Fibroblast of skin of scalp (primary cell): ENCODE measurements at places on chromosomes 11 and 22.

GRCh38 chr11:28969832-28970231 is 861.6 kb downstream of the METTL15 start:
- DNase-seq, result no peak

DNA sequence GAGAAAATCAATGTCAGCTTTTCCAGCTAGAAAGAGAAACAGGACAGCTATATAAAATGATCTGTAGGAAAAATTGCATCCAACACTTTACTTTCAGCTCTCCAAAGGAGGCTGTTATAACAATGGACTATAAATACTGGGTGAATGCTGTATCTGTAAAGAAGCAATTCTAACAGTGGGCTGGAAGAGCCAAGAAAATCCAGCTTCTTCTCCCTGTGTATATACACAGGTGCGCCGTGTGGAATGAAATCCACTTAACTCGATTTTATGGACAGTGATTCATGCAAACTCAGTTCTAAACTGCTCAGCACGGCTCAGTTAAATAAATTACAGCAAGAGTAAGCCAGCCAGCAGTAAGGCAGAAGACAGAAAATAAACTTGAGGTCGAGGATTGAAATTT is 32.5 kb upstream of the LMO2 start:
- DNase-seq, result no peak

GRCh38 chr11:133817449-133817848 is 27.9 kb downstream of the SPATA19 start:
- no peak for DNase-seq

DNA sequence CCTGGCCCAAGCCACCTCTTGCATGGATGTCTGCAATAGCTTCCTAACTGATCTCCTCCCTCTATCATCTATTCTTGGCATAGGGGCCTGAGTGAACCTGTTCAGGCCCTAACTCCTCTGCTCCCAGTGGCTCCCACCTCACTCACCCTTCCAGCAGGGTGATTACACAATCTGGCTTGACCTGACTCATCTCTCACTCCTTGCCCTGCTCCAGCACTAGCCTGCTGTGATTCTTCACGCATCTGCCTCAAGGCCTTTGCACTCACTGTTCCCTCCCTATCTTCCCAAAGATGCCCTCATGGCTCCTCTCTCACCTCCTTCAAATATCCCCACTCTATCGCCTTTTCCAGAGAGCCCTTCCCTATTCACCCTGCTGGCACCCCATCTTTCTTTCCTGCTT is 10.5 kb downstream of the SCN4B start:
- DNase-seq, result no peak

GRCh38 chr11:132248580-132248979 is 878.2 kb downstream of the NTM start:
- DNase-seq, result no peak

GRCh38 chr22:44406341-44407170 is 91.5 kb downstream of the RTL6 start:
- DNase-seq, result no peak

- no peak for DNase-seq
Measured at GRCh38 chr11:94746721-94747120, 21.4 kb upstream of the AMOTL1 start.

- DNase-seq, result no peak
Measured at GRCh38 chr11:100887659-100888058, 200.6 kb downstream of the ARHGAP42 start.

DNA sequence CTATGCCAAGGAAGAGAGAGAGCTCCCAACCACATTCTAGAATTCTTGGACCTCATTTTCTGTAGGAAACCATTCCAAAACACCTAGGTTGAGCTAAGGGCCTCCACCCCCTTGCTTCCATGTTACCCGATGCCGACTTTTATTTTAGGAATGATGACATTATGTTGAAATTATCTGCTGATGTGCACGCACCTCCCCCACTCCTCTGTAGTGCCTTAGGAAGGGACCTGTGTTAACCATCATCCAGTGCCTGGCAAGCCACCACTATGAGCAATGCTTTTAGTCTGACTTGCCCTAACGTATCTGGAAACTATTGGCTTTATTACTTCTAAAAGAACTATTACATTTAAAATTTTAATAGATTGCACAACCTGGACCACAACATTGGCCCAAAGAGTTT is 42.1 kb downstream of the NCAPD3 start:
- DNase-seq, result peak; percentile 43

DNA sequence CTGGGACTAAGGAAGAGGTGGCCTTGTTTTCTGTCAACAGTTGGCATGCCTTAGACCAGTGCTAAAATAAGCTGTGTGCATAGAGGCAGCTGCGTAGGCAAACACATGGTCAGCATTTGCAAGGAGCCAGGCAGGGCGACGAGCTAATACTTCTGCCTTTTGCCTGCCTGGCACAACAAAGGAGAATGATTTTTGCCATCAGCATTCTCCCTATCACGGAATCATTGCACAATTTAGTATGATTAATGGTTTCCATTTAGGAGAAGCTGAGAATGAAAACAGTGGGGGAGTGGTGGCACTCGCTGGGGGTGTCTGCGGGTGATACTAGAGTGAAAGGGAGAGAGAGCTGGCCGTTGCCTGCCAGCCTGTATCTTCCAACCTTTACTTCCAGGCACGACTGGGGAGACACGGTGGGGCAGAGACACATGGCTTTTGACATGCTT is 336.0 kb downstream of the CADM1 start:
- DNase-seq, result peak; percentile 29

- DNase-seq, result peak; percentile 19
Measured at GRCh38 chr11:130213143-130213978, 53.8 kb downstream of the ST14 start.

GRCh38 chr11:91295591-91295990 is 929.0 kb upstream of the FAT3 start:
- DNase-seq, result peak; percentile 34

DNA sequence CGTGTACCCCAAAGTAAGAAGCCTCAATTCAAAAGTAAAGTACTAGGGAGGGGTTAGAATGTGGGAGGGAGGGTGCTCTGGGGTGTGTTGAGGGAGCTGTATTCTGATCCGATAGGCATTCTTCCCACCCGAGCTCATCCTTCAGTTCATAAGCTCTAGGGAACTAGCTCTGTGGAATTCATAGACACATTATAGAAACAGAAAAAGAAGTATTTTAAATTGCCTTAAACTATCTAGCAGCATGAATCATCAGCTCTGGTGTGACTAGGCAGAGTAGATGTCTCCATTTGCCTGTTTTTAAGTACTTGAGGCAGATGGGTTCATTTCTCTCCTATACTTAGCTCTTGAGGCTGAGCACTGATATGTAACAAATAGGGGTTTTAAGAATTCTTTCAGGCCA is 7.3 kb upstream of the SGSM3 start:
- DNase-seq, result peak; percentile 83

GRCh38 chr22:42906605-42907348 is 49.7 kb upstream of the ARFGAP3 start:
- DNase-seq, result peak; percentile 49

- peak; percentile 82 for DNase-seq
Measured at GRCh38 chr11:6618117-6619003, 862 bp downstream of the TPP1 start.

- DNase-seq, result no peak
Measured at GRCh38 chr11:66283461-66284105, 5.4 kb downstream of the YIF1A start.

DNA sequence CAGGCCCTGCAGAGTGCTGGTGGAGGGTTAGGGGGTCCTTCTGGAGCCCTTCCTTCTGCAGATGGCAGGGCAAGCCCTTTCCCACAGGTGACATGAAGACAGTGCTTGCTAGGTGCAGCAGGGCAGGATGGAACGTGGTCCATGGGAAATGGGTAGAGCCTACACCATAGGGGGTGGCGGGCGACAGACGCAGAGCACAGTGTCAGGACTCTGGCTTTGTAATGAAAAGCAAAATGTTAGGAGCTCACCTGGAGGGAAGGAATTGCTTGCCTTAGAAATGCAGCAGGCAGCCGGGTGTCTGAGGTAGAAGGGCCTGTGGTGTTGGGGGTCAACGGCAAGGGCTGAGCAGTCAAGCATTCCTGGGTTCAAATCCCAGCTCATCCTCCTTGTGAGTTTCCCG is 54.9 kb downstream of the ARHGAP8 start:
- DNase-seq, result no peak

DNA sequence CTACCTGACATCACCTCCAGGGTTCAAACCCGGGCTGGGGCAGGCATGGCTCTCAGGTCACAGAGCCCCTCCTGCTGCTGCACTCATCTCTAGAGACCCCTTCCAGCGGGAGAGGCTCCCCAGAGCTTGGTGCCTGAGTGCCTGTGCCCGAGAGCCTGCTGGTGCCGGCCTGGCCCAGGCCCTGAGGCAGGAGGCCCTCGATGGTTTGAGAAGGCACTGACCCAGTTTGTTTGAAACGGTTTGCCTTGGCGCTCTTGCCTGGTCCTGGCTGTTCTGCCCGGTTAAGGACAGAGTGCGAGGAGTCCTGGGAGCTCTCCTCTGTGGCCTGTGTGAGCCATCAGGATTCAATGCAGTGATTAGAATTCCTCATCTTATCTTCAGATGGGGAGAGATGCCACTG is 88.9 kb downstream of the TBC1D22A start:
- DNase-seq, result no peak

DNA sequence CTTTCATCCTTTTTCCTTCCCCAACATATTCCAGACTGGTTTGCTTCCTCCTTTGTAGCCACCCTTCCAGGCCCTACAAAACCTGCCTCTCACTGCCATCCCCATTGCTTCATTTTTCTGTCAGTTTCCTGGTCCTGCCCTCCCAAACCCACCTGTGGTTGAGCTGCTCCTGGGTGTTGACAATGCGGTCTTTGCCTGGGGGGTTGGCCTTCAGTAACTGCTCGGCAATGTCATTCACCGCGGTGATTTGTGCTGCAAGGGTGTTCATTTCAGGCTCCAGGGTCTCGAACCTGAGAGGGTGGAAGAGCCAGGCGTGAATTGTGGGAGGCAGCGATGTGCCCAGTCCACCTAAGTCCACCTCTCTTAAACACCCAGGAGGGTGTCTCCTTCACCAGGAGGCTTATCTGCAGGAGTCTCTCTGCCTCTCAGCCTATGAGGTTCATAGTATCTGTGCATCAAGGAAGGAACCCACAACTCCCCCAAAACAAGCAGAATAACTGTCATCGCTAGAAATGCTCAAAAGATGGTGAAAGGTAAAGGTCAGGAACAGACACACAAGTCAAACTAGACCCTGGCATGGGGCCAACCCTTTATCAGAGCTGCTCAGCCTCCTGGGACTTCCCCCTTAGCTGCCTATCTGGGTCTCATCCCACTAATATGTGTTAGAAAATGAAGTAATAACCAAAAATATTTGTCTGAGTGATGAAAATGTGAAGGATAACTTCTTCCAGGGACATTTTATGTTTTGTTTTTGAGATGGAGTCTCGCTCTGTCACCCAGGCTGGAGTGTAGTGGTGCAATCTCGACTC is 23.9 kb upstream of the RBM4B start:
- DNase-seq, result peak; percentile 24

GRCh38 chr22:19113429-19113828 is 8.8 kb downstream of the DGCR2 start:
- no peak for DNase-seq

DNA sequence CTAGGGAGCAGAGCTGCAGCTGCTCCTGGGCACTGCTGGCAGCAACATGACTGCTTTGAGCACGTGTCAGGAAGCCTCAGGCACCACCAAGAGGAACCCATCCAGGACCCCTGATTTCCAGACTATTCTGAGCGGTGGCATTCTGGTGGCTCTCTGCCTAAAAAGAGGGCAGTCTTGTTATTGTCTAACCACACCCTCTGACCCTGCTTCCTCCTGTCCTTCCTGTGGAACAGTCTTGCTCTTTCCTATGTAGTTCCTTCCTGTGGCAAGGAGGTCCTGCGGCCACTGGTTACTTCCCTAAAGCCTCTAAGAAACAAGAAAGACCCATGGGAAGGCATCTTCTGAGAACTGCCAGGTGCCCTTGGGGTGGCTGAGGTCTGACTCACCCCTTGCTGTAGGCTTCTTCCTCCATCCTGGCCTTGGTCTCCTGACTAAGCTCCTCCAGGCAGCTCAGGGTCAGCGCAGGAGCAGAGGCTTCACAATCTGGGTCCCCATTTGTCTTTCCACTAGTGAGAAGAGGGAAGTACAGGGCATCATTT is 13.1 kb upstream of the LYVE1 start:
- DNase-seq, result no peak

DNA sequence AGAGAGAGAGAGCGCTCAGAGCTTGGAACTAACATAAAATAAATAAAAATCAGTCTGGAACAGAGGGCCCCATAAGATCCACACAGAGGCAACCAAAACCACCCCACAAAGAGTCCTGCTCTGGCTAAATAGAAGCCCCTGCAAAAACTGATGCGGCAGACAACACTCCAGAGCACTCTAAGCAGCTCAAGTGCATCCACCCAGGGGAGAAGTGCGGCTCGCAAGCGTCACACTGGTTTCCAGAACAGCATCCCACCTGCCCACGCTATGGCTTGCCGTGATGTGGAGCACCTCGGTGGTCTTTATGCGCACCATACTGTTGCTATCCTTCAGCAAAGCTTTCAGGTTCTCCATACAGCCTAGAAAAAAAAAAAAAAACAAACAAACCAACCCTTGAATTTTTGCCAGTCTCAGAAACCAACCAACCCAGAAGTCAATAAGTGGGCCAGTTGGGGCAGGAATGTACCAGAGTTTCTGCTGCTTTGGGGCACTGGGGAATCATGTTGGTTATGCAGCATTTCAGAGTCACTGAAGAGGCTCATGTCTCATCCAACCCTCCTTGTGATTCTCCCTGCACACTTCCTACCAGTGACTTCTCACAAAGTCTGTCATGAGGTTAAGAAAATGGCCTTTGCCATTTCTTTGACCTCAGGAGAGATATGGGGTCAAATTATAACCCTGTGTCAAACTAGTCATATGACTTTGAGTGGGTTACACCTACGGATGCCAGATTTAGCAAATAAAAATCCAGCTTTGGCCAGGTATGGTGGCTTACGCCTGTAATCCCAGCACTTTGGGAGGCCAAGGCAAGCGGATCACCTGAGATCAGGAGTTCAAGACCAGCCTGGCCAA is 3.0 kb downstream of the RSPH14 start:
- DNase-seq, result no peak

GRCh38 chr11:34625576-34625975 is 4.7 kb downstream of the EHF start:
- no peak for DNase-seq

- DNase-seq, result no peak
Measured at GRCh38 chr11:74533421-74533820, 39.9 kb upstream of the LIPT2 start.

DNA sequence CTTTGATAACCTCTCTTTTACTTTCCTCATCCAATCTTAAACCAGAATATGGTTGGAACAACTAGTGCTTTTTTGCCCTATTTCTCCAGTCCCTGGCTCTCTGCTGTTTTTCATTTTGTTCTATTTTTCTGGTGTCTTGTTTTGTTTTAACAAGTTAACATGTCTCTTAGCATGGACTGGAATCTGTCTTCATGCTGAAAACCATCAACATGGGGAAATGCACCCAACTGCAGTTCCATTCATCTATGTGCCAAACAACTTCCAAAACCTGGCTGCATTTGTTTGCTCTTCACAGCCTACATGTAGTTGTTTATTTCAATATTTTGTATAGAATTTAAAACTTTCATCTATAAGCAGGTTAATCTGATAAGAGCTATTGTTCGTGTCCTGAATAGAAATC is 46.8 kb upstream of the NOX4 start:
- DNase-seq, result no peak

DNA sequence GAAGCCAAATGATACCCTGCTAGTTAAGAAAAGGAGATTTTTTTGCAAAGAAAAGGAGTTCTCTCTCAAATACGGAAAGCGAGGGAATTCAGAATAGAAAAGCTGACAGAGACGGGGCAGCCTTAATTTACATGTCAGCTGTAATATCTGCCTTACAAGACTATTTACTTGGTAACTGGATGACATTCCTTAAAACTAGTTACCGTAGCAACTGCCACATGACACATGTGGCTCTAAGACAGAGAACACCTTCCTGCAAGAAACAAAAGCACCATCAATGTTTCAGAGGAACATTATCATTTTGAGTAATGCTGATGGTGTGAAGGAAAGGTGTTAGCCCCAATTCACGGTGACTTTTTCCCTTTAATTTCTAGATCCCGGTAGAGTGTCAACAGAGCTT is 222.1 kb downstream of the LRRC4C start:
- no peak for DNase-seq
